ENCODE measurements at places on chromosomes 7 and 10.

- no peak for DNase-seq
Observed at GRCh38 chr7:100021297-100021696, 5.9 kb downstream of the ZKSCAN1 start.

- DNase-seq: no peak
Observed at GRCh38 chr7:101998029-101998905, 180.8 kb downstream of the CUX1 start.

- DNase-seq: no peak
Observed at GRCh38 chr7:105622106-105622731, 40.9 kb upstream of the EFCAB10 start.

GRCh38 chr7:70237831-70238575 lies 639.7 kb downstream of the AUTS2 start:
- no peak for DNase-seq

DNA sequence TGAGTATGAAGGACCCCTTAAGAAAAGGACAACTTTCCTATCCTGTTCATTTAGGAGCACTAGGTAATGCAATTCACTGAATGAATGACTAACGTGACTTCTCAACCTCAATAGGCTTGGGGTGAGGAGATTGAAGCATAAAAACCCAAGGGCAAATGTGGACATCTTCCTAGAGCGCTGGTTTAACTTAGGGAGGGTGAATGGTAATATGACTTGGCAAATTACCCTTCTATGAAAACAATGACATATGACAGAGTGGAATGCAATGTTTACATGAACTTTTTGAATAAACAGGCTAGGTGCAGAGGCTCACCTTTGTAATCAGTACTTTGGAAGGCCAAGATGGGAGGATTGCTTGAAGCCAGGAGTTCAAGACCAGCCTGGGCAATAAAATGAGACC lies 83.9 kb upstream of the ANK3 start:
- DNase-seq: no peak

DNA sequence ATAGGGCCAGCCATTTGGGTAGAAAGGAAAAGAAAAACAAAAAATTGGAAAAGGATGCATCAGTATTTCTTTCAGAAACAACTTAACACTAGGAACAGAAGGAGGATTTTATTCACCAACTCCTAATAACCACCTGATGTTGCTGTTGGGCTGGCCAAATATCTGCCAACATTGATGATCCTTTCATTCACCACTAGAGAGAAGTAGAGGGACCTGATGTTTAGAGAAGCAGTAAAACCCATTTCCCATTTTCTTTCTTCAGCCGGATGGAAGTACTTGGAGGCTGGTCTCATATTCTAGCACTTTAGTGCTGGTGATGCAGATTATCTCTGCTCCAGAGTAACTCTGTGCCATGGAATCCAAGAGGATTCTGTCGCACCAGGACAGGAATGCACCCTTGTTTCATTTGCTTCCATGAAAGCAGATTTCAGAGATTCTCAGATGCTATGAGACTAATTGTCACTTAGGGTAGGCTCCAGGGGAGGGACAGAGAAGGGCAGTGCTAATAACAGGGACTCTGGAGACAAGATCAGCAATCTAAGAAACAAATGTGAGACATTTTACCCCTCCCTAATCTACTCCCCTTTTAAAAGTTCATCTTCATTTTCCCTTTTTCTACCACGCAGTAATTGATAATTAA lies 3.1 kb downstream of the KLLN start:
- DNase-seq: no peak

DNA sequence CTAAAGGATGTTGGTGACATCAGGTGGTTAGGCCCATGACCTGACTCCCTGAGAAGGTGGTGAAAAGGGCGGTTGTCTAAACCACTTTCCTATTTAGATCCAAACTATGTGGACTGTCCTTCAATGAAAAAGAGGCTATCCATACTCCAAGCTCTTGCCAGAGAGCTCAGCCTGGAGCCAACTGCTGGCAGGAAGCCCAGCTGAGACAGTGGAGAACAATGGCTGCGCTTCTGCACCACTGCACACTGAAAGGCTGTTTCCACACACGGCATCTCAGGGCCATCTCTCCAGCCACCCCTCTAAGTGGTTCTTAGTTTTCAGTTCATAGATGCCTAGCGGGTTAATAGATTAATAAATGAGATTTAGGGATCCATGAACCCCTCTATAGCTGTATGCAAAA lies 488.8 kb upstream of the ZMIZ1 start:
- DNase-seq: no peak

- no peak for DNase-seq
Observed at GRCh38 chr7:127731431-127732080, 79.6 kb downstream of the SND1 start.

- no peak for DNase-seq
Observed at GRCh38 chr10:78397786-78398185, 364.1 kb downstream of the RPS24 start.

DNA sequence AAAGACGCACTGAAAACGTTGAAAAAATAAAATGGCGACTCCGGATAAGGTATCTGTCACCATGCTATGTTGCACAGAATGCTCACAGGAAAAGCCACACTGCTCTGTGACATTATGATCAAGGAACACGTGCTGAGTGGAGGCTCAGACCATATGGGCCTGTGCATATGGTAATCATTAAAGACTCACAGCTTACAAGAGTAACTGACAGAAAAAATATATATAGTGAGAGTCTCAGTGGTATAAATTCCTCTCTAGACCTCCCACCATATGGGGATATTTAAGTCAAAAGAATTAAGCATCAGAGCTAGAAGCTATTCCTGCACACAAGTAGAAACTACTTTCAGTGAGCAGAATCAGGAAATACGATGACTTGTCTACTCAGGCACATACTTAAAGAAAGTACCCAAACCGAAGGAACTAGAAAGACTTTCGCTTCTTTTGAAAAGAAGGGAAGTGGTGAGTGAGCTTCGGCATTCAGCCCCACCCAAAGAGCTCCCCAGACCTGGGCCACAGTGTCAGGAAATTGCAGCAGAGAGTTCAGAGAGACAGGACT lies 65.1 kb upstream of the MPP7 start:
- DNase-seq: peak; percentile 76

GRCh38 chr10:116122664-116123063 lies 150.3 kb downstream of the GFRA1 start:
- DNase-seq: no peak

DNA sequence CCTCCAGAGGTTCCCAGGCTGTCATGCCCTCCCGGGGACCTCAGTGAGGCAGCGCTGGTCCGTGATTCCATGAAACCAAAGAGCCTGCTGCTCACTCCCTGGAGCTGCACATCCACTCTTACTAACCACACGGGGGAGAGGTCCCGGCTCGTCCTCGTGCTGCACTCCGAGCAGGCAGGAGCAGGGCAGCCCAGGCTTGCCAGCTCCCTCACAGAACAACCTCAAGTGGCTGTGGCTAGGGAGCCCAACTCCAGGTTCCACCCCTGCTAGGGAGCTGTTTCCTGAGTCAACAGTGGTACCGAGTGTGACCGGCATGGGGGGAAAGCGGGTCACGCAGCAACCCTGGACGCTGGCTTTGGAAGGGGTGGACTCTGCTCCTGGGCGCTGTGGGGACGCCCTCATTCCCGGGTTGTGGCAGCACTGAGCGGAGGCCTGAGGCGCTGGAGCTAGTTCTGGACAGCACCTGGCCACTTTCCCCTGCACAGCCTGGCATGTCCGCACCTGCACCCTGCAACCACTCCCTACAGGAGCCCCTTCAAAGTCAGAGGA lies 27.9 kb upstream of the PPP2R2D start:
- DNase-seq: no peak

GRCh38 chr7:832167-832967 lies at the start of gene SUN1:
Gene SUN1 (plus strand): TSS chr7:832476. CDS start chr7:832525, 49 bp downstream.
- DNase-seq: peak; percentile 73

DNA sequence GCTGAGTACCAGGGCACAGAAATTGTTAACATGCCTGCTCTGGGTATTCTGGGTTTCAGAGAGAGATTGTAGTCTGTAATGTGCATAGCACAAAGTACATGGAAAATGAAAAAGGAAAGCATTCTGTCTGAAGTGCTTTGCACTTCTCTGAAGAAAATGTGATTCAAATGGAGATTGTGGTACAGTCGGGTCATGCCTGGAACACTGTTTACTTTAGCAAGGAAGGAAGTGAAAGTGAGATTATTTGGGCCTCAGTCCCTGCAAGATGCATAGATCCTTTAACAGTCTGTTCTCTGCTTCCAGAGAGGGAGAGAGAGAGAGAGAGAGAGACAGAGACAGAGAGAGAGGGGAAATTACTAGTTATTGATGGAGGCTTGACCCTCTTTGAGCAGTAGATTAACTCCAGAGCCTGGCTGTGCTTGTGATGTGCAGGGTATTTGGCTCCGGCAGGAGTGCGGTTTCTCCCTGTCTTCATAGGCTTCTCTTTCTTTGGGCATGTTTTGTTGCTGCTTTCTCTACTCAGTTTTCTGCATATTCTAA lies 5.4 kb downstream of the VWC2 start:
- no peak for DNase-seq

DNA sequence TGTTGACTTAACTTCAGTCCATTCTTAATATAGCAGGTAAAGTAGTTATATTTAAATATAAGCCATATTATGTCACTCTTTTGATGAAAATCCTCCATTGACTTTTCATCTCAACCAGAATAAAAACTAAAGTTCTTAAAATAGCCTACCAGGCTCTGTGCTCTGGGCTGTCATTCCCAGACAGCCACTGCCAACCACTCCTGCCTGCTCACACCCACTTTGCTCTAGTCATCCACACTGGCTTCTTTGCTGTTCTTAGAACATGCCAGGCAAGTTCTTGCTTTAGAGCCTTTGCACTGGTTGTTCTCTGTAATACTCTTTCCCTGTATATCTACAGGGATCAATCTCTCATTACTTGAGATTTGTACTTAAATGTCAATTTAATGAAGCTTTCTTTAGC lies 80.6 kb downstream of the ZEB1 start:
- no peak for DNase-seq

DNA sequence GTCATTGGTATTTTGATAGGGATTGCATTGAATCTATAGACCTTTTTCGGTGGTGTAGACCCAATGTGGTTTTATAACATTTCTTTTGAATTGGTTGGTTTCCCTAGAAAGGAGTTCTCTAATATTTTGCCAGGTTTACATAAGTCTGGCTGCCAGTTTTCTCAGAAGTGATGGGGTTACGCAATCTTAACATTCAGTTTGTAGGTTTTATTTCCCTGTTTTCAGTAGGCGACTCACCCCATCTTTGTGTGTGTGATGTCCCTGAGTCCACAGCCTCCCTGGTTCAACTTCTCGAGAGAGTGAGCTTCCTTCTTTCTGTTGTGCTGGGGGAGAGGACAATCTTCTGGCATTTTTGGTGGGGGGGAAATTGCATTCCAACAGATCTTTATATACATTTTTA lies 9.6 kb upstream of the KIF5B start:
- no peak for DNase-seq

DNA sequence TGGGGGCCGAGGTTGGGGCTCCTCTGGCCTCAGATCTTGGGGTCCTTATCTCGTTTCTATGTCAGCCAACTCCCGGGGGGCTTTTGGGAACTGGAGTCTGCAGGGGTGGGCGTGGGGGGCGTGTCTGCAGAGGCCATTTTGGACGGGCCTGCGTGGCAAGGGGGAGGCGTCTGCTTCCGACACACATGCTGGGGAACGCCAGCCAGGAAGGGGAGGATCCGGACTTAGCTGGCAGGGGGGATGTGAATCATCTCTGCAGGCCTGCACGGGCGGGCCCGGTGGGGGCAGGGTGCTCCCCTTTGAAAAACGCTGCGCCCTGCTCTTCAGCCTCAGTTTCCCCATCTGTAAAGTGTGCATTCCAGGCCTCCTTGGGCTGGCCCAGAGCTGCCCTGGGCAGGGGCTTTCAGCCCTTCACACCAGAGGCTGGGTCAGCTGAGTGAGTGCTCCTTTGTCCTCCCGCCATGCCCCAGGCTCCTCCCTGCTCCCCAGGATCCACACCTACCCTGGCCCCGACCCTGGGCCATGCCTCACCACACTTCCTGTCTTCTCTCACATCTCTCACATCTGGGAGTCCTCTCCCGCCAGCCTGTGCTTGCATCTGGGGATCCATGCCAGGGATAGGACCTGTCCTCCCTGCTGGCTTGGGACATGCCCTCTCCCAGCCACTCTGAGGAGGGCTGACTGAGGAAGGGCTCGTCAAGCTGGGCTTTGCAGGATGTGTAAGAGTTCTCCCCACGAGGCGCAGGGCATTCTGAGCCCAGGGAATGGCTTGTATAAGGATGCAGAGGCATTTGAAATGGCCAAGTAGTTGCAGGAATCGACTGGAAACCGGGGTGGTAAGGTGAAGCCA lies 172.6 kb upstream of the TNRC18 start:
- DNase-seq: peak; percentile 77

DNA sequence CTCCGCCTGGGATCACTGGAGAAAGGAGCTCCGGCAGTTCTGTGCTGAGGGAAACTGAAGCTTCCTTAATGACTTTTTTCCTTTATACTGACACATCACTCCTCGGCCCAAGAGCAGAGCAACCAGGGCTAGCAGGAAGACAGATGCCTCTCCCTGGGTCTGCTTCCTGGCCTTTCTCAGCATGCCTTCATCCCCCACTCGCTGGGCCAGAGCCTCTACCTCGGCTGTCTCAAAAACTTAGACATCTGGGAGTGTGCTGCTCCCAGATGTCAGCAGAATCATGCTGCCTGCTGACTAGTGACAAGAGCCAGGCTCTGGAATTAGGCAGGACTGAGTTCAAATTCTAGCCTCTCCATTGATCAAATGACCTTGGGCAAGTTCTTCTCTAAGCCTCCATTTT lies 24.4 kb upstream of the LRRC4 start:
- DNase-seq: no peak

DNA sequence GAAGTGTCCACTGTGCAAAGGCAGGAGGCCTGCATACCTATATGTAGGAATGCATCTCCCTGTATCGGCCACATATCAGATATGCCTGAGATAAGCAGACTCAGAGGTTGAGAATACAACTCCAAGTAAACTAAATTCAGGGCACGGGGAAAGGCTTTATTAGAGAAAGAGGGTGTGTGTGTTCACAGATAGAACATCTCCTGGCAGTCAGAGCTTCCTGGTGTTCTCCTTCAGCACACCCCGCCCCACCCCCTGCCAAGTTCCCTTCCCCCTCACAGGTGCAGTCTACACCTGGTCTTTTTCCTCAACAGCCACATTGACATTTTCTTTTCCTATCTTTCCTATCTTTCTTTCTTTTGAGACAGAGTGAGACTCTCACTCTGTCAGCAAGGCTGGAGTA lies 17.1 kb downstream of the GBX1 start:
- DNase-seq: no peak

DNA sequence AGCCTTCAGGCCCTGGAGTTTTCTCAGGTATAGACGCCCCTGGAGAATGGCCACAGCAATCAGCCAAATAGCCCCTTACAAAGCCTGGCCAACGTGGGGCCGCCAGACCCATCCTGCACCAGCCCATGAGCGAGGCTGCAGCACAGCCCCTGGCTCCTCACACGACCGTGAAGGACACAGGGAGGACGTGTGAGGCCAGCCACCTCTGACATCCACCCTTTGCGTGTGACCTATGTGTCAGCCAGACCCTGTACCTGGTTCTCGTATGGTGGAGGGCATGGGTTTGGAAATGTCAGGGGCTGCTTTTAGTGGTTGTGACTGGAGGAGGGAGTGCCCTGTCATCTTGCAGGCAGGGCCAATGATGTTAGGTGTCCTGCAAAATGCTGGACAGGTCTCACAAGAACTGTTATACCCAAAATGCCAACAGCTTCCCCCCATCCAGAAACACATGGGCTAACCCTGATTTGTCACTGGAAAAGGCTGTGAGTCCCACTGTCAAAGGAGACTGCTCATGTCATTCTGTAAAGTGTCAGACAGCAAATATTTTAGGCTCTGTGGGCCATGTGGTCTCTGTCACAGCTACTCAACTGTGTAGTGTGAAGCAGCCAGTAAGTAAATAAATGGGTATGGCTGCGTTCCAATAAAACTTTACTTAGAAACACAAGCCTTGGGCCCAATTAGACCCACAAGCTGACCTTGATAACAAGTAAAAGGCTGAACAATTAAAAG lies 30.0 kb downstream of the NOD1 start:
- no peak for DNase-seq

All from stimulated activated naive CD8-positive, alpha-beta T cell treated with anti-CD3 and anti-CD28 coated beads, Interleukin-15, amount 100 ng/mL, for 72 hours (primary cell).